CD4-positive, alpha-beta T cell (primary cell): ENCODE measurements at places on chromosomes 7 and 10.

- DNase-seq, result no peak
Observed at GRCh38 chr7:128321044-128321422, 22.7 kb downstream of the RBM28 start.

DNA sequence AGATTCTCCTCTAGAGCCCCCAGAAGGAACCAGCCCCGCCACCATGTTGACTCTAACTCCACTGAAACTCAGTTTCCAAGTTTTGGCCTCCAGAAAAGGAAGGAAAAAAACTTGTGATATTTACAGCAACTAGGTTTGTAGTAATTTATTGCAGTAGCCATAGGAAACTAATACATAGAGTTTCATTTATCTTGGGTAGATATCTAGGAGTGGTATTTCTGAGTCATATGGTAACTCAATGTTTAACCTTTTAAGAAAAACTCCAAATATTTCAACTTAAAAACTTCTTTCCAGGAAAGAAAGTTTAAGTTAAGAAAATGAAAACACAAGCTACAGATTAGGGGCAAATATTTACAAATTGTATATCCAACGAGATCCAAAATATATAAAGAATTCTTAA is 576.7 kb downstream of the KCNMA1 start:
- no peak for DNase-seq

DNA sequence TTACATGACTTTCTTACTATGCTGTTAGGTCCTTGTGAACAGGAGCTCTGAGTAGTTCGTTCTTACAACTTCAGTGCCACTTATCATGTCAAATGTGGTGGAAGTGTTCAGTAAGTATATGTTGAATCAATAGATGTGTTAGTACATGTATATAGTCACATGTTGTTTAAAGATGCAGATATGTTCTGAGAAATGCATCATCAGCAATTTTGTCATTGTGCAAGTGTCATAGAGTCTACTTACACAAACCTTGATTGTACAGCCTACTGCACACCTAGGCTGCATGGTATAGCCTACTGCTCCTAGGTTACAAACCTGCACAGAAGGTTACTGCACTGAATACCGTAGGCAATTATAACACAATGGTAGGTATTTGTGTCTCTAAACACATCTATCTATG is 174.8 kb downstream of the GPR37 start:
- DNase-seq, result no peak

GRCh38 chr7:132619967-132620366 is 43.7 kb upstream of the PLXNA4 start:
- no peak for DNase-seq

DNA sequence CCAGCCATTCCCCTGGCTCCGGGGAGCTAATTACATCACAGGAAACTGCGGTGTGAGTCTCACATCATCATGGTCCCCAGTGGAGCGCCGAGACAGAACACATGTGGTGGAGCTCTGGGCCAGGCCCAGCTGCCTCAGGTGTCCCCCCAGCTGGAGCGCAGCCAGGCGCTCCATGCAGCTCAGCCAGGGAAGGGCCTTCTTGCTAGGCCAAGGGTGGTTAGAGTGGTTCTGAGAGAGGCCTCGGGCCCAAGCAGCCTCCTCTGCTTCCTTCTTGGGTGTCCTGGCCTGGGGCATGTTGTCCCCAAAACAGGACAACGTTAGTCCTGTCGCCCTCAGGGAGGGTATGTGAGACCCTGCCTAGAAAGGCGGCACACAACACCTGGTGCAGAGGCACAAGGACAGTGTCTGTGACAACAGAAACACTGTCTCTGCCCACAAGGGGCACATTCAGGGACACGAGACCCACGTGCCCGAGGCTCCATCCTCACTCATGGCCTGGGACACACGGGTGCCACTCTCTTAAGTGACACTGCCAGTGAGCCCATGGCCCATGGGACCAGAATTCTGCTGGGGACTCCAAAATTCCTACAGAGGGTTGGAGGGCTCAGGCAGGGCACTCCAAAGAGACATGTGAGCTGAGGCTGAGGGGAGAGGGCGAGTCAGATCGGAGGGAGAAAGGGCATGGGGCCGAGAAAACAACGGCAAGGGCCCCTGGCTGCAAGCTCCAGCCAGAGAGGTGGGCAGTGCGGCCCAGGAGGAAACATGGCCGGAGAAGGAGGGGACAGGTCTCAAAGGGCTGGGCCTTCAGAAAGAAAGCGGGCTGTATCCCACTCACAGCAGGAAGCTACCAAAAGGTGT is 37.0 kb upstream of the RET start:
- no peak for DNase-seq

GRCh38 chr10:59885430-59886134 is 20.8 kb downstream of the CCDC6 start:
- no peak for DNase-seq
